ENCODE measurements at places on chromosomes 4 and X.

GRCh38 chr4:1345903-1346780 lies 866 bp upstream of the UVSSA start:
- DNase-seq = peak; percentile 19

DNA sequence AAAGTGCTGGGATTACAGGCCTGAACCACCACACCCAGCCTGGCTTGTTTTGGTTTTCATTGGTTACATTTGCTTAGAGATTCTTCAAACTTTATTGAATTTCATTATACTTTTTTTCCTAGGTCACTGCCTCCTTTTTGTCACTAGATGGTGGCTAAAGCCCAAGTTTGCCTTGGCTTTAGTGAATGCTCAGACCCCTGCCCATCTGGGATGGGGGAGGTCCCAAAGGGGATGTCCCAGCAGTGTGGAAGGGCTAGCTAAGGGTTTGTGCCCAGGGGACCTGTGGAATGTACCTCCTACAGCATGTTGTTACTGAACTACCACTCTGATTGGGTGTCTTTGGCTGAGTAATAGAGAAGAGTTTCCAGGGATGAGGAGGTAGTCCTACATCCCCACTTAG lies 58.4 kb downstream of the CEP135 start:
- no peak for DNase-seq

- DNase-seq = no peak
Observed at GRCh38 chr4:159363361-159363760, 260.5 kb downstream of the RAPGEF2 start.

- DNase-seq = no peak
Observed at GRCh38 chrX:1147611-1148515, 64.6 kb downstream of the CRLF2 start.

DNA sequence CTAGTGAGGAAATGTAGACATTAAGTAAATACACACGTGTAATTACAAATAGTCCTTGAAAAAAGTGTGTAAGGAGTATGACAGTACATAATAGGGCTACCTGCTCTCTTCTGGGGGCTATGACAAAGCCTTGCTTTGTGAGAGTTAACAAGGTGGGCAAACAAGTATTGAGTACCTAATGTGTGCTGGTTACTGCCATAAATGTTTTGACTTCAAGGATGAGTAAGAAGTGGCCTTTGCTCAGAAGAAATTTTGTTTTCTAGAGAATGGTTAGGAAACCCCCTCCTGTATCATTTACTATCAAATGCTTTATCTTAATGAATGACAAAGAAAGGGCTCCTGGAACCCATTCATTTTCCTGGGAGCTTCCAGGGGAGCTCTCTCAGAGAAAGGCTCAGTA lies 167.0 kb upstream of the CASK start:
- no peak for DNase-seq

- DNase-seq = no peak
Observed at GRCh38 chrX:116111934-116112595, 58.5 kb upstream of the AGTR2 start.

- DNase-seq = no peak
Observed at GRCh38 chr4:185357211-185357610, 38.5 kb downstream of the LRP2BP start.

DNA sequence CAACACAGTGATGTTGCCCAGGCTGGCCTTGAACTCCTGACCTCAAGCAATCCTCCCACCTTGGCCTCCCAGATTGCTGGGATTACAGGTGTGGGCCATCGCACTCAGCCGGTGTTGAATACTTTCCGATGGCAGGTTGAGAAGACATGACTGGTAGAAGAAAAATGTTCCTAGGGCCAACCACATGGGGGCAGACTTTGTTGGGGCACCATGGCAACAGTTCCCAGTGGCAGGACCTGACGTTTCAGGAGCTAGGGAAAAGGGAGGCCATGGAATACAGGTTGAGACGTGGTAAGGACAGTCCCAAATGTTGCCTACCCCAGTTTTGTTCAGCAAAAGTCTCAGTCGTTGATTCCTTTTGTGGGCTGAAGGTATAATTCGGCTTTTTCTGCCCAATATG lies 134.6 kb downstream of the ASMT start:
- DNase-seq = no peak

- no peak for DNase-seq
Observed at GRCh38 chr4:119231491-119231890, 19.0 kb downstream of the USP53 start.

DNA sequence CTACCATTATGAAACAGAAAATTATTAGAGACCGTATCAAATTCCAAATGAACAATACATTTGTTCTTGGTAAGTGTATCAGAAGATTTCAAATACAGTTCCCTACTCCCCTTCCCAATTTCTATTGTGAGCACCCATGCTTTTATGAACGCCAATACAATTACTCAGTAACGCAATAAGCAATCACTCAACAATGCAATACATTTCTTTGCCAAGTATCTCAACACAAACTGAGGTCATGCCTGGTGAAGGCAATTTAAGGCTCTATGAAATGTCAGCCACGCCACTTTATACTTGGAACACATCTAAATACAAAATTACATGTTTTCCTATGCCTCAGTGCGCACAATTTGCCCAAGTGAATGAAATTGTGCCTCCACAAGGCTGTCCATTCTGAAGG lies 712 bp downstream of the PNPLA4 start:
- no peak for DNase-seq

DNA sequence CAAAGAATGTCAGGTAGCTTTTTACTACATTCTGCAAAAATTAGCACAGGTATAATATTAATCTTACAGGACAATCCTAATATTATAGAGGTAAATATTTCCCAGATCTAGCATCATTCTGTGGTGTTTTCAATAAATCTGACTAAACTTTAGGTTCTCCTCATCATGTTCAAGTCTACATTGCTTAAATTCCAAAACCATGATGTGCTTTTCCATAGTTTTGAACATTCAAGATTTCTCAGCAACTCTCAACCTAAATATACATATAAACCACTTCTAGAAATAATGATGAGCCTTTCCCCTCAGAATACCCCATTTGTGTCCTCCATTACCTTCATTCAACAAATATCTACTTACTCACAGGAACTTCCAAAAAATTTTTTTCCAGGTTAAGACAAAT lies 23.1 kb downstream of the EIF4E start:
- no peak for DNase-seq

GRCh38 chr4:155442267-155443105 lies 65.7 kb upstream of the MAP9 start:
- peak; percentile 84 for DNase-seq

- DNase-seq = no peak
Observed at GRCh38 chr4:103123114-103123513, 23.5 kb upstream of the BDH2 start.

- DNase-seq = no peak
Observed at GRCh38 chr4:47791965-47792364, 45.9 kb downstream of the CORIN start.

GRCh38 chr4:186924723-186925122 lies 201.1 kb upstream of the FAT1 start:
- no peak for DNase-seq

- DNase-seq = no peak
Observed at GRCh38 chr4:61041527-61041926, 158.6 kb upstream of the ADGRL3 start.

GRCh38 chr4:126354784-126355183 lies 1040.0 kb downstream of the FAT4 start:
- DNase-seq = no peak

DNA sequence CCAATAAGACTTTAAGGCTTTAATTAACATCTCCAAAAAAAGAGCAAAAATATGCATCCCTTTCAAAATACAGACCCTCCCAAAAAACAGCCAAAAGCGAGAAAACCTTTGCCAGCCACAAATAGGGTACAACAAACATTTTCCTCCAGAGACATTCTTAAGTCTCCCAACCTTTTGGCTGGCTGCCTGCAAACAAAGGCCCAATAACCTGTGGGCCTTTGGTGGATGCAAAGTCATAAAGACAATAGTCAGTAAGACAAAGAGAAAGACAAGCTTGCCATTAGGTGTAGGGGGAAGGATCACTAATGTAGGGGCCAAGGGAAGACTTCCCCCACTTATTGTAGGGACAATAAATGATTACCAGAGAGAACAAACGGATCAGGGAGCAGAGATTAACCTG lies 215.5 kb upstream of the ZFP42 start:
- no peak for DNase-seq

- no peak for DNase-seq
Observed at GRCh38 chr4:154720618-154721267, 23.1 kb upstream of the LRAT start.

GRCh38 chrX:6002056-6002455 lies 226.6 kb downstream of the NLGN4X start:
- DNase-seq = no peak

DNA sequence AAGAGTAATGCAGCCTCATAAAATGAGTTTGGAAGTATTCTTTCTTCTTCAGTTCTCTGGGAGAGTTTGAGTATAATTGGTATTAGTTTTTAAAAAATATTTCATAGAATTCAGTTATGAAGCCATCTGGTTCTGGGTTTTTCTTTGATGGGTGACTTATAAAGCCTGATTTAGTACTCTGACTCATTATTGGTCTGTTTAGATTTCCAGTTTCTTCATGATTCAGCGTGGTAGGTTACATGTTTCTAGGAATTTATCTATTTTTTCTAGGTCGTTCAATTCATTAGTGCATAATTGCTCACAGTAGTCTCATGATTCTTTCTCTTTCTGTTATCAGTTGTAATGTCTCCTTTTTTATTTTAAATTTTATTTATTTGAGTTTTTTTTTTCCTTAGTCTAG lies 111.2 kb downstream of the CEP44 start:
- peak; percentile 35 for DNase-seq

DNA sequence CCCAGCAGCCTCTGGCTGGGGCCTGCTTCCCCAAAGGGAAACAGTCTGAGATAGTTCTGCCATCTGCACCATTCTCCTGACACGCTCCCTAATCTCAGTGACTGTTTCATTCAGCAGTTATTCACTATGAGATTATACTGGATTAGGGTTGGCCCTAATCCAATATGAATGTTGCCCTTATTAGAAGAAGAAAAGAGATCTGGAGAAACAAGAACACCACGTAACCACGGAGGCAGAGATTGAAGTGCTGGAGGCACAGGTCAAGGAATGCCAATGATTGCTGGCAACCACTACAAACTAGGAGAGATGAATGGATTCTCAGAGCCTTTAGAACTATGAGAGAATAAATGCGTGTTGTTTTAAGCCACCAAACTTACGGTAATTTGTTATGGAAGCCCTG lies 7.4 kb downstream of the ACOX3 start:
- DNase-seq = no peak

GRCh38 chr4:105147553-105148161 lies 981 bp downstream of the TET2 start:
- peak; percentile 60 for DNase-seq

GRCh38 chr4:5780831-5781480 lies 70.0 kb downstream of the EVC start:
- peak; percentile 7 for DNase-seq

GRCh38 chr4:99104153-99104552 lies 15.6 kb upstream of the ADH5 start:
- no peak for DNase-seq

- peak; percentile 38 for DNase-seq
Observed at GRCh38 chrX:120251471-120252011, 929 bp downstream of the ZBTB33 start.

- no peak for DNase-seq
Observed at GRCh38 chr4:60809486-60809800, 390.7 kb upstream of the ADGRL3 start.

DNA sequence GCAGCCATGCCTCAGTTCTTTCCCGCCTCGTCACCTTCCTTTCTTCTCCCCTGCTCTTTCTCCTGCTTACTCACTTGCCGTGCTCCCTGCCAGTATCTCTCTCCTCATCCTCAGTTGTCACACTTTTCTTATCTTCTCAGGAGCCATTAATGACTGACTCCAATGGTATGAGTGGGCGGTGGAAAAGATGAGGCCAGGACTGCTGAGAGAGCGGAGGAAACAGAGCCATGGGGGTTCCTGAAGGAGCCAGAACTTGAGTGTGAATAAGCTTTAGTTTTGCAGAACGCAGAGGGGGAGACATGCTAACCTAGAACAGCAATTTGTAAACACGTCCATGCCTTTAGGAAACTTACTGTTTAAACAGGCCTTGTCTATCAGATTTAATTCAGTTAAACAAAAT lies 126.5 kb downstream of the CHIC2 start:
- no peak for DNase-seq

GRCh38 chr4:104641418-104641817 lies 146.7 kb upstream of the CXXC4 start:
- DNase-seq = no peak

DNA sequence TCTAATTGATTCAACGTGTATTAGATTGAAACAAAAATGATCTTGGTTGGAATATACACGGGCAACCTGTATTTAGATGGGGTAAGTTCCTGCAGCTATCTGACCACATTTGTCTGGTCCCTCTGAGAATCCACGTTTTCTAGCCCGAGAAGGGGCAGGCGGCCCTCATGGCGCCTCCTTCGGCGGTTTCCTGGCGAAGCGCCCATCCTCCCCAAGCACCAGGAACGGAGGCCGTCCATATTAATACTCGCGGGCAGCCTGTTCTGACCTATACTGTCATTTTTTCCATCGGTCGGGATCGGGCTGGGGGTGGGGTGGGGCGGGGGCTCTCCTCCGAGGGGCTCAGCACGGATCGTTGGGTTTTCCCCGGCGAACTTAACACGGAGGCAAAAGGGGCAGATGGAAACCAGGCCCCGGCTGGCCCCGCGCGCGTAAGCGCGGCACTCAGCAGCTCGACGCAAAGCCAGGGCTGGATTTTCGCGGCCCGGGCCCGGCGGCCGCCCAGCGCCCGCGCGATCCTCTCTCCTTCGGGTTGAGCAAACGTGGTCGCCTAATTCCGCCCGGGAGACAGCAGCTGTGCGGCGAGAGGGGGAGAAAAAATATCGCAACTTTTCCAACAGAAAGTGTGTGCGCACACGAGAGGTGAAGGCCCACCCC lies 77.2 kb upstream of the BCOR start:
- DNase-seq = peak; percentile 49

GRCh38 chr4:55386073-55386472 lies 9.7 kb upstream of the TMEM165 start:
- DNase-seq = peak; percentile 15

- no peak for DNase-seq
Observed at GRCh38 chrX:37653397-37654085, 32.0 kb upstream of the XK start.

DNA sequence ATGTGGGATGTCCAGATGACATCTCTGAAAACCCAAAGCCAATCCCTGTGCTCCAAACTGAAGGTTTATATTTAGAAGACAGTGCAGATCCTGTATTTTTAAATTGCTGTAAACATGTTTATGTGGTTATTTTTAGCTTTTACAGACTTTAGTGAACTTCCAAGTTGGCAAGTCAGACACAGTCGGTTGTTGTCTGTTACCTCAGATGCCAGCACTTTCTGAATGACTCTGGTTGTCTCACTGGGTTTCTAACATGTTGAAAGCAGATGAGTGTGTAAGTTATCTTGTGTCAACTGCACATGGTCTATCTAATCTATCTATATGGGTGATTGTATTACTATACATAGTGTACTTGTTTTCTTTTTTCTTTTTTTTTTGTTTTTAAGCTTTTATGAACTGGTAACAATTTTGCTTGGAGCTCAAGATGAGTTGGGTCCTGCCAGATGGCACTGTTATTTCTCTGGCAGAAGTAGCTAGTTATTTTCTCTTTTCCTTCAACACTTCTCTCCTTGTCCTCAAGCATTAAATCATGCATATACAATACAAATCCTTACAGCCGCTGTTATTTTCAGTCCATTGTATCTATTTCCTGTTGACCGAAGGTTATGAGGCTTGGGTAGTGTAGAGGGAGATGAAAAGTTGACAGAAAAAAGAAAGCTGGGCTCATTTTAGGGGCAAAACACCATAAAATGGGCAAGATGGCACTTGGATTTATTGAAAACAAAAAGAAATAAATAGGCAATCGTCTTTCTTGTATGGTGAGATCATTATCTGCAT lies 66.3 kb downstream of the GAB1 start:
- no peak for DNase-seq

- DNase-seq = peak; percentile 13
Observed at GRCh38 chrX:120774606-120775005, 101.1 kb downstream of the CT47B1 start.
